ENCODE measurements at places on chromosomes 1 and 21.
A peak's percentile ranks its signal among the peaks of the same experiment; 100 is the strongest.

GRCh38 chr1:175976865-175977642 is 230.0 kb downstream of the COP1 start:
- DNase-seq = no peak

GRCh38 chr1:90274376-90274775 is 279.5 kb downstream of the ZNF326 start:
- DNase-seq = no peak

DNA sequence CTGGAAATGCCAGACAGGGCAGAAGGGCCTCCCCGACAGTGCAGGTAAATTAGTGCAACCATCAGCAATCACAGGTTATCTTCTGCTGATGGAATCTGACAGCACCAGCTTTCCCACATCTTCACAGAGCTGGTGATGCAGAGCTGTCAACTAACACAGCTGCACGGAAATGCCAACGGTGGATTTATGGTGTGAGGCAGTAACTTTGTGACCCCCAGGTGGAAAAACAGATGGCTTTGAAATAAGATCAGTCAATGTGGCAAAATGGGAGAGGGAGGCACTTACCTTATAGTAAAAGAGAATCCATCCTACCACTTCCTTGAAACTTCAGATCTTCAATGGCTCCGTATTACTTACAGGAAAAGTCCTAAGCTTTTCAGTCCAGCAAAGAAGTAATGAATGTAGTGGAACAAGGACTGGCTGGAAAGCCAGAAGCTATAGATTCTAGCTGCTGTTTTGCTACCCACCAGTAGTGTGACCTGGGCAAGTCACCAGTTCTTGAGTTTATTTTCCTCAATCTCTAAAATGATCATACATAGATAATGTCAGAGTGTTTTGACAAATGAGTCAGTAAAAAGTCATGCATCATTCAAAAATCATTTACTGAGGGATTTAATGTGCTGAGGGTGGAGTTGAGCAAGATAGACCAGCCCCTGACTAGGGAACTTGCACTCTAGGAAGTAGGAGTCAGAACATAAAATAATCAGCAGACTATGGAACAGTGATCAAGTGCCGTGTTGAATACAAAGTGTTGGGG is 245.7 kb upstream of the JUN start:
- no peak for DNase-seq

- DNase-seq = no peak
These were observed 55.7 kb downstream of the MRPL39 start for GRCh38 chr21:25551569-25551968.

- DNase-seq = no peak
These were observed 956 bp upstream of the SCAF4 start for GRCh38 chr21:31732597-31733550.

DNA sequence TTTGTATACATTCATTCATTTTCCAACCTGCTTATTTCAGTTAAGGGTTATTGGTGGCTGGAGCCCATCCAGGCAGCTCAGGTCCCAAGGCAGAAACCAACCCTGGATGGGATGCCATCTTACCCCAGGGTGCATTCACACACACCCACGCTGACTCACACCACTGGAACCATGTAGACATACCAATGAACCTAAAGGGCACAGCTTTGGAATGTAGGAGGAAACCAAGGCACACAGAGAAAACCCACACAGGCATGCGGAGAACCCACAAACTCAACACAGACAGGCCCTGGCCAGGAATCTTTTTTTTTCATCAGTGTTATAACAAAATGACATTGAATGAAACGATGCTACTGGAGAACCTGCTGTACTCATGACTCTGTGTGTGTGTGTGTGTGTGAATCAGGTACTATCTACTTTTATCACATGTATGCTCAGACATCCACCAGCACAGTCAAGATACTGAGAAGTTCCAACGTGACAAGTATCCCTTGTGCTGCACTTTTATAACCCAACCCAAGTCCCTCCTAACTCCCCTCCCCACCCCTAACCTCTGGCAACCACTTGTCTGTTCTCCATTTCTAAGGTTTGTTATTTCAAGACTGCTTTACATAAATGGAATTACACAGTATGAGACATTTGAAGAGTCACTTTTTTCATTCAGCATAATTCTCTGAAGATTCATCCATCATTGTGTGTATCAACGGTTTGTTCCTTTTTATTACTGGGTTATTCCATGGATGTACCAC is 286.8 kb upstream of the PLD5 start:
- DNase-seq = no peak

DNA sequence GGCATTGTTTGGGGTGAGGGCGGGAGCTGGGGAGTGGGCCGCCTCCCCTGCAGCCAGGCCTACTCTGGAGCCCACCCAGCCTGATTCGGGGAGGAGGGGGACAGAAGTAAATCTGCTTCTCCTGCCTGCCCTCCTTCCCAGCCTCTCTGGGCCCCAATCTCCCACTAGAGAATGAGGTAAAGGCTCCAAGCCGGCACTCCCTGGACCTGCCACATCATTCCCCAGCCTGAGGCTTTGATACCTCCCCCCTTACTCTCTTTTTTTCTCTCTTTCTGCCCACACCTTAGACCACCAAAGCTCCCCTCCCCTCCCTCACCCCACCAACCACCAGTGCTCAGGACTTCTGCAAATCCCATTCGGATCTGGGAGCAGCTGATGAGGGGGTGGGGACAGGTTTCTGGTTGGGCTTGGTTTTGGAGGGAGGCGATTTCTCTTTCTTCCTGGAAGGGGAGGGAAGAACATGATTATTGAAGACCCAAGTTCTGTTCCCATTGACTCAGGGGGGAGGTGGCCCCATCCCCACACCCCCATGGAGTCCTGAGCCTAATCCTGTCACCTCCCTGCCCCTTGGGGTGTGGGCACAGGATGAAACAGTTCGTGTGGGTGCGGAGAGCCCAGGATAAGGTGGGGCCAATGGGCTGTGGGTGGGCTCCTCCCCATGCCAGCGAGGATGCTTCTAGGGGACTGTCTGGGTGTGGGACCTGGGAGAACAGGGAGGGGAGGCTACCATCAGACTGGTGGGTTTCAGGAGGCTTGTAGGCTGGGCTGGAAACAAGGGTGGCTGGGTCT is 1.3 kb downstream of the MAP7D1 start:
- DNase-seq = no peak

GRCh38 chr1:204672482-204673121 is 12.9 kb downstream of the LRRN2 start:
- DNase-seq = no peak

- no peak for DNase-seq
These were observed 59.5 kb downstream of the TRABD2B start for GRCh38 chr1:47937586-47938254.

GRCh38 chr1:117795190-117795589 is 134.2 kb downstream of the GDAP2 start:
- DNase-seq = no peak

- no peak for DNase-seq
These were observed 37.0 kb downstream of the BACH1 start for GRCh38 chr21:29335720-29336119.

DNA sequence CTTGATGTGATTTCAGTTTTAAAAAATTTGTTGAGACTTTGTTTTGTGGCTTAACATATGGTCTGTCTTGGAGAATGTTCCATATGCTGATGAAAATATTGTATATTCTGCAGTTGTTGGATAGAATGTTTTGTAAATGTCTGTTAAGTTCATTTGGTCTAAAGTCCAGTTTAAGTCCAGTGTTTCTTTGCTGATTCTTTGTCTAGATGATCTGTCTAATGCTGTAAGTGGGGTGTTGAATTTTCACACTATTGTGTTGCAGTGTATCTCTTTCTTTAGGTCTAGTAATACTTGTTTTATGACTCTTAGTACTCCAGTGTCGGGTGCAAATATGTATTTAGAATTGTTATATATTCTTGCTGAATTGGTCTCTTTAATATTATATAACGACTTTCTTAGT is 10.9 kb upstream of the MPC2 start:
- no peak for DNase-seq

- no peak for DNase-seq
These were observed 108.0 kb downstream of the PBX1 start for GRCh38 chr1:164667001-164667400.

- DNase-seq = no peak
These were observed 110.6 kb downstream of the NPHP4 start for GRCh38 chr1:5881526-5882222.

- no peak for DNase-seq
These were observed 10.7 kb downstream of the SLC9A1 start for GRCh38 chr1:27144049-27144748.

- peak; percentile 82 for DNase-seq
These were observed 40.0 kb upstream of the MAGOH start for GRCh38 chr1:53278298-53278725.

- DNase-seq = no peak
These were observed 1.2 kb downstream of the VAV3 start for GRCh38 chr1:107963601-107964335.

DNA sequence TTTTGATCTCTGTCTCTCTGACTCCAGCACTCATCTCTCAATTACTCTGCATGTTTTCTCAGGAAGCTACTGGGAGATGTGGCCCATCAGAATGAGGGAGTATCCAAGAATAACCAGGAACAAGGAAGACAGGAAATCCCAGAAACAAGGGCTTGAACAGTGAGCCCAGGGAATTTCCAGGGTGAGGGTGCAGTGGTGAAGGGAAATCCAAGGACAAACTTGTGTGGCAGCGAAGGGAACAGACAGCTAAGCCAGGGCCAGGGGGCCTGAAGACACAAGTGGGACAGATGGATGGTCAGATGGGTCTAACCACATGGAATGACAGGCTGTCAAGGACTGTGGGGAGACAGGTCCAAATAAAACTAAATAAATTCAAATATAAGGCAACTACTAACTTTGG is 121.8 kb upstream of the ERRFI1 start:
- no peak for DNase-seq

- DNase-seq = no peak
These were observed 84.6 kb upstream of the TLR5 start for GRCh38 chr1:223227486-223228196.

- no peak for DNase-seq
These were observed 982 bp downstream of the SCCPDH start for GRCh38 chr1:246725191-246725590.

DNA sequence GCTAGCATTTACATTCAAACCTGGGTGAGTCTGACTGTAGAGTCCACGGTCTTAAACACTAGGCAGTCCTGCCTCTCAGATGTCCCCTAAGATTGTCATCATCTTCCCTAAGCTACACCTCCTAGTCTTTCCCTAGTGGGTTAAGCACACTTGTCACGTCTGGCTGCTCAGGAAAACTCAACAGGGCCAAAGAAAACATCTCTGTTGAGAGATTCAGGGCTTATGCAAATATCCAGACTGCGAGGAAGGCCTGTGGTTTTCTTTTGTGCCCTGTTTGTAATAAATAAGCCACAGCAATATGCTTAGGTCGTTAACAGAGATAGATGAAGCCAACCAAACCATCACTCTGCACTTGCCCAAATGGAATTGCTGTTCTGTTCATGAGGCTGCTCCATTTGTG is 472.6 kb upstream of the DEPDC1 start:
- DNase-seq = no peak

- no peak for DNase-seq
These were observed 1.8 kb downstream of the OTUD7B start for GRCh38 chr1:150008699-150009098.

DNA sequence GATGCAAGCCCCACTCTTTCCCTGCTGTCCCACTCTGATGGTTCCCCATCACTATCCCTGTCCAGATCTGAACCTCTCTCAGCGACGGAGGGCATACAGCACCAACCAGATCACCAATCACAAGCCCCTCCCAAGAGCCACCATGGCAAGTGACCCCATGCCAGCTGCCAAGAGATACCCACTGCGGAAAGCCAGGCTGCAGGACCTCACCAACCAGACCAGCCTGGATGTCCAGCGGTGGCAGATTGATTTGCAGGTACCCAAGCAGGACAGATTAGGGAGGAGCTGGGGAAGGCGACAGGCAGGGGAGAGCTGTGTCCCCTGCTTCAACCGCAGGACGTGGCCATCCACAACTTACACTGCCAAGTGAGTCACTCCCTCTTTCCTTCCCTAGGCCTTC is 46.9 kb downstream of the VWA5B1 start:
- no peak for DNase-seq

GRCh38 chr1:150799089-150799488 is 9.0 kb downstream of the CTSK start:
- DNase-seq = no peak

DNA sequence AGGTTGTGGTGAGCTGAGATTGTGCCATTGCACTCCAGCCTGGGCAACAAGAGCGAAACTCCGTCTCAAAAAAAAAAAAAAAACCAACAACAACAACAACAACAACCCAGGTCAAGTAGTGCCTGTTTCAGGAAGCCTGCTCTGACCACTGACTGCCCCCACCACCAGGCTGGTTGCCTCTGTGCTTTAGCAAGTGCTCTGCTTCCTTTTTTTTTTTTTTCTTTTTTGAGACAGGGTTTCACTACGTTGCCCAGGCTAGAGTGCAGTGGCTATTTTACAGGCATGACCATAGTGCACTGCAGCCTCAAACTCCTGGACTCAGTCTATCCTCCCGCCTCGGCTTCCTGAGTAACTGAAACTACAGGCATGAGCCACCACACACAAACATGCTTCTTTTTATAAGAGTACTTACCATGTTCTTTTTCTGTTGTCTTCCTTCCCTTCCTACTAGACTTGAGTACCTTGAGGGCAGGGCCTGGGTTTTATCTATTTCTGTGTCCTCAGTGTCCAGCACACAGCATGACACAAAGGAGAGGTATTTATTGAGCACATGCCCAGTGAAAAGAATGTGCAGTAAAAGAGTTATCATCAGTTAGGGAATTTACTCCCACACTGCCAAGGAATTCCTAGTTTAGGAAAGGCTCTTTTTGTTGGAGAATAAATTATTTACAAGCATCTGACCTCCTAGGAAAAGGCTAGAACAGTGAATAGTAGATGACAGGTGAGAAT is 9.9 kb upstream of the COA7 start:
- DNase-seq = no peak

DNA sequence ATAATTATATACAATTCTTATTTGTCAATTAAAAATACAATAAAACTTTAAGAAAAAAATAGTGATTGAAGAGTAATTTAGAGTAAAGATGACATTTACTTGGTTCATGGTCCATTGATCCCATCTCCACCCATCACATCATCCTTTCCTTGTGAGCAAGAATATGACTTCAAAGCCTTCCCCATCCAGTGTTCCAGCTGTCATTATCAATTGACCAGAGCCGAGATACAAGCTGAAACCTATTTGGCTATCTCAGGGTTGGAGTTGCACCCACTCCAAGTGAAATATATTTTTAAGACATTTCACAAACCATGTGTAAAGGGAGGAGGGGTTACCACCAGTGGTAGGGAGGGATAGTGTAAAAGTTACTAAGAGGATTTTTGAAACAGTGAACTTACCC is 428.9 kb upstream of the C1orf87 start:
- DNase-seq = no peak

- DNase-seq = no peak
These were observed 424.4 kb downstream of the DUSP10 start for GRCh38 chr1:221317537-221317936.

All from D721Med (cell line).